Skin of body (tissue), 3 donors: ENCODE measurements at places on chromosomes 16 and 17.
A peak's percentile ranks its signal among the peaks of the same experiment; 100 is the strongest.

DNA sequence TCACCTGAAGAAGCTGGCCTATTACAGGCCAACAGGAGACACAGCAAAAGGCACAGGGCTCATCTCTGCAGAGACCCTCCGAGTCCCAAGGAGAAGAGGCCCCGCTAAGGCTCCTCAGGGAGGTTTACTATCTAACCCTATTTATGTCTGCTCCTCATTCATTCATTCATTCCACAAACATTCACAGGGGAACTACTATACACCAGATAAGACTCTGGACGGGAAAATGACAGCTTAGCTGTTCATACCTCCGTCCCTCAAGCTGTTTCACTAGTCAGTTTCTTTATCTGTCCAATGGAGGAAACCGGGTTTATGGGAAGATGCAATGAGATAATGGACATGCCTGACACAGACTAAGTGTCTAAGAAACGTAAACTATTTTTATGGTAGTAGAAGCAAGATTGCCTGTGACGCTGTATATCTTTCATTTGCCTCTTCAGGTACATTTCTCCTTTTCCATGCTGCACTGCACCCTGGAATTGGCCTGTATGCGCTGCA lies 62.1 kb downstream of the SRL start:
- DNase-seq: no peak

- peak; percentile 56 for DNase-seq
Measured at GRCh38 chr17:17741349-17742023, 60.2 kb downstream of the RAI1 start.

DNA sequence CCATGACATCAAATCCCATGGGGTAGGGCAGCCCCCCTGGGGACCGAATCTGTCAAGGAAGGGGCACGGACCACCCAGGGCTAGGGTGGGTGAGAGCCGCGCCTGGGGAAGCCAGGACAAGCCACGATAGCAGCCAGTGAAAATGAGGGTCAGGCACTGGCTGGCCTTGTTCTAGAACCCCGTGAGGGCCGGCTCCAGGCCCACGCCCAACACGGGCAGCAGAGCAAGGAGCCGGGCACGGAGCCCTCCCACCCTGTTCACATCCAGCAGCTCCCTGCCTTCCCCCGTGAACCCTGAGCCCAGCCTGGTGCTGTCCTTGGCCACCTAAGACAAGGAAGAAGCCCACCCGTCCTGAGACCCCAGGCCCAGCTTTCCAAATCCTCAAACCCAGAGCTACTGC lies 256.7 kb downstream of the PARN start:
- no peak for DNase-seq

DNA sequence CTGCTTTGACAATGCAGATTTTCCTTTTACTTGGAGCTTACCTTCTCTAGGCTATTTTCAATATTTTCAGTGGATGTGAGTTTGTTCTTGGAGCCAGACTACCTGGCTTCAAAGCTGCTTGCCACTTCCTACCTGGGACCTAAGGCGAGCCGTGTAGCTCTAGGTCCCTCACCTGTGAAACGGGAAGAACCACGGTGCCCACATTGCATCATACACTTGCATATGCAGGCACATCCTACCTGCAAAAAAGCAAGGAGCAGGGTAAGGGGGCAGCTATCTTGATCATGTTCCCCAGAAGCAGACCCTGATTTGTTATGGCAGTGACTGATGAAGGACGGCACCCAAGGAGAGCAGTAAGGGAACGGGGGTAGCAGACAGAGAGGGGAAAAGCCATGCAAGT lies 27.0 kb upstream of the MPRIP start:
- no peak for DNase-seq

DNA sequence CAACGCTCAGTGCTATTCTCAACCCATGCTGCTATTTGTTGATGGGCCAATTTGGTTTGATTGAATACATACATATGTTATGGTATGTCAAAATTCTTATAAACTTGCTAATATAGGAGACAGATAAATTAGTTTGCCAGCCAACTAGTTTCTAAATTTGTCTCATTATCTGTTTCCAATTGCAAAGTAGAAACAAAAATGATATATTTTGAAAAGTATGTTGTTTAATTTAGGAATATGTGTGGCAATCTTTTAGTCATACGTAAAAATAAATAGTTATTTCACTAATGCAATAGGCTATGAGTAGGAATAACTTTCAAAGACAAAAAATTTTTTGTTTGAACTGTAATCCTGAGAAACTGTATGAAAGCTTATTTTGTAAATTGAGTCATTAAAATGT lies 210.6 kb upstream of the KCNJ16 start:
- peak; percentile 82 for DNase-seq

DNA sequence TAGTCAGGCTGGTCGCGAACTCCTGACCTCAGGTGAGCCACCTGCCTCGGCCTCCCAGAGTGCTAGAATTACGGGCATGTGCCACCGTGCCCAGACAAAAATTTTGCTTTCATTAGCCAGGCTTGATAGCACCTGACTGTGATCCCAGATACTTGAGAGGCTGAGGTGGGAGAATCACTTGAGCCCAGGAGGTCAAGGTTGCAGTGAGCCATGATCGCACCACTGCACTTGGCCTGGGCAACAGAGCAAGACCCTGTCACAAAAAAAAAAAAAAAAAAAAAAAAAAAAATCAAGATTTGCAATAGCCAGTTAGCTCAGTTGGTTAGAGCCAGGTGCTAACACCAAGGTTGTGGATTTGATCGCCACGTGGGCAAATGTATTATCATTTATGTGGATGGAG lies 6.1 kb upstream of the FXR2 start:
- no peak for DNase-seq

GRCh38 chr16:12321311-12321842 lies 344.8 kb downstream of the SNX29 start:
- DNase-seq: no peak

DNA sequence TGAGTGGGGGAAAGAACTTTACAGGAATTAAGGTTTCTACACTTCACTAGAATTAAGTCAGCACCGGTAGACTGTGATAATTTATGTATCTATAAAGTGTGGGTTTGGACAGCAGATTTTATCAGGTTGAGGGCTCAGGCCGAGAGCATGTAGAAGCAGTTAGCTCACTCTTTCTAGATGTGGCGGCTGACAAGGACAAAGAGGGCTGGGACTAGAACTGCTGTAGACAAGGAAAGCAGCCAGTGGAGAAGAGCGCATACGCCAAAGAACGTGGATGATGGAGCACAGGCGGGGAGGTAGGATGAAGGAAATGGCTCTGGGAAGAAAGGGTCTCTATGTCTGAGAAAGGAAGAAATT lies 504 bp upstream of the GOSR1 start:
- no peak for DNase-seq

- no peak for DNase-seq
Measured at GRCh38 chr16:67419502-67419901, 3.2 kb upstream of the ZDHHC1 start.

DNA sequence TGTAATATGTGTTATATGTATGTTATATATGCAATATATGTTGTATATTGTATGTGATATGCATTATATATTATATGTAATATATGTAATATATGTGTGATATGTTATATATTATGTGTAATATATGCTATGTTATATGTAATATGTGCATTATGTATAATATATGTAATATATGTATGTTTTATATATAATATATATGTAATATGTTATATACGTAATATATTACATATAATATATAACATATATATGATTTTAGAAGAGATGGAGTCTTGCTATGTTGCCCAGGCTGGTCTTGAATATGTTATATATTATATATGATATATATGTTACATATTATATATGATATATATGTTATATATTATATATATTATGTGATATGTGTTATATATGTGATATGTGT lies 65.5 kb upstream of the DNAH17 start:
- no peak for DNase-seq

DNA sequence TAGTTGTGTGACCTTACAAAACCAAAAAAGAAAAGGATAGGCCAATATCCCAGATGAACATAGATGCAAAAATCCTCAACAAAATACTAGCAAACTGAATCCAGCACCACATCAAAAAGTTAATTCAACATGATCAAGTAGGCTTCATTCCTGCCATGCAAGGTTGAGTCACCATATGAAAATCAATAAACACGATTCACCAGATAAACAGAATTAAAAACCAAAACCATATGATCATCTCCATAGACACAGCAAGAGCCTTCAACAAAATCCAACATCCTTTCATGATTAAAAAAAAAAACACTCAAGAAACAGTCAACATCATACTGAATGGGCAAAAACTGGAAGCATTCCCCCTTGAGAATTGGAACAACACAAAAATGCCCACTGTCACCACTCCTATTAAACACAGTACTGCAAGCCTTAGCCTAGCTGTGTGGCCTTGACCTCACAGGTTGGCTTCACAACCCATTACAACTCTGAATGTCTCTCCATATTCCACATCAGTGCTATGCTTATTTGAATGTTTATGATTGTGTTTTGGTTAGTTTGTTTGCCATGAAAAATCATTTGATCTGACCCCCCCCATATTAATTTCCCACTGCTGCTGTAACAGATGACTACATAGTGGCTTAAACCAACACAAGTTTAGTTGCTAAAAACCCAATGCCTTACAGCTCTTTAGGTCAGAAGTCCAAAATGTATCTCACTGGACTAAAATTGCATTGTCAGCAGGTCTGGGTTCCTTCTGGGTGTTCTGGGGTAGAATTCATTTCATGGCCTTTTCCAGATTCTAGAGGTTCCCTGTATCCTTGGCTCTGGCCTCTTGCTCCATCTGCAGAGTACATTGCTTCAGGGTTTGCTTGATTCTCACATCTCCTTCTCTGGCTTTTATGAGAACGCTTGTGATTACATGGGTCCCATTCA lies 257.1 kb upstream of the DYNLRB2 start:
- no peak for DNase-seq
